ENCODE measurements at places on chromosomes 1 and 21.

GRCh38 chr1:168468042-168468809, 75.6 kb downstream of the XCL2 start:
- no peak for DNase-seq

DNA sequence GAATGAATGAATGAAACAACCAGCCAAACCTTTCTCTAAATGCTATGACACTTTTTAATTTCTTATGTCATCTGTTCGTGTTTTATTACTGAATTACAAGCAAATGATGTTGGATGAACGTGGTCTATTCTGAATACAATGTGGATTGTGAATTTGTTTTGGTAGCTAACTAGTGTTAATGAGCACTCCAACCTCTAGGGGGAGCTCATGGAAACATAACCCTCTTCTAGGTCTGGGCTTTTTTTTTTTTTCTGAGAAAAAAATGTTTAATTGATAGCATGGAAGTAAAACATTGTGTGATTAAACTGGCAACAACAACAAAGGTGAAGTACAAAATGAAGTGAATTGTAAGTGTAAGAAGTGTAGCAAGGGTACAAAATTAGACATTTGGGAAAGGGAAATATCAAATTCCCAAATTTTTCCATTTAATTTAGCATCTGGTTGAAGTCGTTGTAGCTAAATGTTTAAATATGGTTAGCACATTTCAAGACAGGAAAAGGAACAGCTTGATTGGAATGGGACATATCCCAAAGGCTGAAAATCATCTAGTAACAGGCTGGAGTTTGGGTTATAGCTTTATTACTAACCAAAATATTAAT, 42.6 kb upstream of the PTGS2 start:
- DNase-seq = peak; percentile 21

GRCh38 chr1:33263890-33264504, 7.7 kb downstream of the ZNF362 start:
- no peak for DNase-seq

DNA sequence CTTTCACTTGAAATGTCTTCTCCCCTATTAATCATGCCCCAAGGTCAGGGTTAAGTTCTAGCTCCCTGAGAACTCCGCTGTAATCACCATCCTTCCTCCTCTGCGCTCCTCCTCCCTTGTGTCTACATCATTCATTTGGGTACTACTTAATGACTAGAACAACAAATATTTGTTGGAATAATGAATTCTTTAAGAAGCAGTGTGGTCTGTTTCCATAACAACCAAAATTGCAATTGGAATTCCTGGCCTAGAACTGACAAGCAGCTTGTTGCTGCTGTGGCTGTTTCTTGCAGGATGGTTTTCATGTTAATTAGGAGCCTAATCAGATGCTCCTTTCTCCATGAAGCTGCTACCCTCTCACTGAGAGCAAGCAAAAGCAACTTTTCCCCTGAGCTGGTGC, 192.5 kb downstream of the ZZZ3 start:
- no peak for DNase-seq

- no peak for DNase-seq
These were observed 14.1 kb upstream of the PADI4 start for GRCh38 chr1:17293681-17294425.

GRCh38 chr1:25036117-25036546, 106.1 kb upstream of the RUNX3 start:
- DNase-seq = peak; percentile 24

DNA sequence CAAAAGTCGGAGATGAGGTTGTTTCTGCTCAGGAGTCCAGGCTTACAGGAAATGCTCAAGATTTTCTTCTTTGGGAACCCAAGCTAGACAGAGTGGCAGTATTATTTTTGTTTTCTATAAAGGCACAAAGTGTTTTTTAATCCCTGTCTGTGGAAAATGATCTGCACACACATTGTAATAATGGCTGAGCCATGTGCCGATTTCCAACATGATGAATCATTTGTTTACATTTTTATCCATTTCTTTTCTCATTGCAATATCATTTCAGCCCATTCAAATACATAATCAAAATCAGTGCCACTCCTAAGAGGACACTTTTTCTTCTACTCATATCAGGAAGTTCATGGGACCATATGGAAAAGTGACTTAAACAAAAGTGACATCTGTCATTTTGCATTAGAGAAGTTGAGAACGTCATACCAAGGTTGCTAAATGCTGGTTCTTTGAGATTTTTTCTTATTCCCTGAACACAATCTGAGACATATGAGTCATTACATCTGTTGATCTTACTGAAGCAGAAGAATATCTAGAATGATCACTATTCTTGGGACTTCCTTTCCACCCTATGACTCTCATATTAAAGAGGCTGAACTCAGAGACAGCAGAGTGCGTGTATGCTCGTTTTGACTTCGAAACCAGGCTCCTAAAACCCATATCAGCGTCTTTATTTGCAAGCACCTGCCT, 44.9 kb downstream of the ACTA1 start:
- no peak for DNase-seq

GRCh38 chr1:156794506-156795373, 21.9 kb downstream of the SH2D2A start:
- no peak for DNase-seq

GRCh38 chr1:113042285-113043143, 30.5 kb upstream of the LRIG2 start:
- DNase-seq = peak; percentile 33

- DNase-seq = no peak
These were observed 5.8 kb downstream of the LRRC8D start for GRCh38 chr1:89826594-89826993.
